ENCODE measurements at places on chromosomes 13 and 19.

GRCh38 chr19:49581007-49581508, at the start of gene PRRG2:
PRRG2 (plus strand) TSS chr19:49581316; CDS start chr19:49583220, 1,904 bp downstream.
- DNase-seq, result no peak

GRCh38 chr19:24032651-24033050, 54.3 kb upstream of the ZNF254 start:
- DNase-seq, result no peak

GRCh38 chr13:46359714-46360113, 27.3 kb downstream of the RUBCNL start:
- DNase-seq, result peak; percentile 13

DNA sequence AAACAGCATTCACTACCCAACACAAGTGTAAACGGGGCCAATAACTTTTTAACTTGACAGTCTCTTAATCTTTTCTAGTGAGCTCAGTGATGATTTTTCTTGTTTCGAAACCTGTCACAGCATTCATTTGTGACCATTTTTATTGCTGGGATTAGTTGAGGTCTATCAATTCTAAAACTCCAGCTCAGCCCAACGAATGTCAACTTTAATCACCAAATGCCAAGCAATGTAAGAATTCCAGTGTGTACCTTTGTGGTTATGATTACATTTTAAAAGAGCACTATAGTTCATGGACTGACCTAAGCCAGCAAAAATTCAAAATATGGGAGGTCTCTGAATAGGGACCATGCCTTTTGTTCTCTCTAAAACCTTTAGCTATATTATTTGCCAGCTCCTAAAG, 694.3 kb upstream of the SGCG start:
- no peak for DNase-seq

DNA sequence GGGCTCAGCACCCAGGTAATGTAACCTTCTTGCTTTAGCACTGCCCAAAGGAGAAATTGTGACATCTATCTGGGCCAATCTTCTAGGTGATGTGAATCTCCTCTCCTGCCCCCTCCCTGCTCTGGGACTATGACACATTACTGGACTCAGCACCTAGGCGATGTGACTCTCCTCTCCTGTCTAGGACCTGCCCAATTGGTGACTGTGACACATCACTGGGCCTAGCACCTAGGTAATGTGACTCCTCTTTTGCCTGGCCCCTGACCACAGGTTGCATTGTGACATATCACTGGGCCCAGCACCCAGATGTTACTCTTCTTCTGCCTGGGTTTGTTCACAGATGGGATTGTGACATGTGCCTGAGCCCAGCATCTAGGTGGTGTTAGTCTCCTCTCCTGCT, 45.0 kb downstream of the ZNF85 start:
- DNase-seq, result no peak

GRCh38 chr13:87671753-87672605, 808 bp downstream of the SLITRK5 start:
- no peak for DNase-seq

DNA sequence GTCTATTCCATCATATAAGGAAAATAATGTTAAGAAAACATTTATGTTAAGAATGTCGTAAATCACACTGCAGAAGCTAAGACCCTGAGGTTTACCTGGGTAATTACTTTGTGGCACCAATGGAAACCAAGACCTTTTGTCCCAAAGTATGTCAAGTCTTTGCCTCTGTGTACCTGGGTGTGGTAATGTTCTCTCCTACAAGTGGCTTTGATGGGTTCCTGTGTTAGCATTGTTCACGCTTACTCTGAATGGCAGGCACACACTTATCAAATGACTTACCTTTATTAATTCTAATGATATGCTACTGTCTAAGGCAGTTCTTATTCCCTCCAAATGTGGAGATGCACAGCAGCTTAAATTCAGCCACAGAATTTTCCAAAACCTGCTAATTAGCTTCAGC, 206.1 kb downstream of the KCTD12 start:
- no peak for DNase-seq

DNA sequence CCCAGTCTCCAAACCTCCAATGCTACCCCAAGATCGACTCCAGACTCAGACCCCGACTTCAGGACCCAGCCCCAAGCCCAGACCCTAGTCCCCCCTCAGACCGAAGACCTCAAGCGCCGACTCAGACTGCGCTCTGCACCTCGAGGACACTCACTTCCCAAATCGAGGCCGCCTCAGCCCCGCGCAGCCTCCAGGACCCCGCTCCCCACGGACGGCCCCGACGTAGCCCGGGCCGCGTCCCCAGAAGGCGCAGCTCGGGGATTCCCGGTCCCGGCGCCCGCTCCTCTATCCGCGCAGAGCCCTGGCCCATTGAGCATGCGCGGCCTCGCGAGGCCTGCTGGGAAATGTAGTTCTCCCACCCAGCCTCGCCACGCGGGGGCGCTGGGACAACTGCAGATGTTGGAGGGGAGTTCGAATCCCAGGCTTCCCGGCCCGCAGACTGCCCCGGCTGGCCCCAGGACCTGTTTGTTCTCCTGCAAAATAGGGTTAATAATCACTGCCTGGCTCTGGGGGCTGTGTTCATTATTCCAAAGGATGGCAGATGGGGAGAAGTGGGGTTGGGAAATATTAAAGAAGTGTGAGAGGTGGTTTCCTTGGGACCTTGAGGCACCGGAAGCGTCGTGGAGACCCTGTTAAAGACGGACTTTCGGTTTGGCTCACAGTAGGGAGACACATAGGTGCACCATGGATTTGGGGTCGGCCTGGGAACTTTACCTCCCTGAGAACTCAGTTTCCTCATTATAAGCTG, at the start of gene APBA3:
Gene APBA3 (minus strand): TSS at position 311 of the 748 bp plus-strand sequence. CDS start 1,428 bp downstream, outside the sequence.
- DNase-seq, result peak; percentile 81

DNA sequence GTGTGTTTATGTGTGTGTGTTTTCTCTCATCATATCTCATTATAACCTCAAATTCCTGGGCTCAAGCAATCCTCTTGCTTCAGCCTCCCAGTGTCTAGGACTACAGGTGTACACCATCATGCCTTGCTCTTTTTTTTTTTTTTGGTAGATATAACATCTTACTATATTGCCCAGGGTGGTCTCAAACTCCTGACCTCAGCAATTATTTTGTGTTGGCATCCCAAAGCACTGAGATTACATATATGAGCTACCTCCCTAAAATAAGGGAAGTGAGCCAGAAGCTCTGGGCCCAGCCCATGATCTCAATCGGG, 448 bp upstream of the ZNF543 start:
- no peak for DNase-seq

DNA sequence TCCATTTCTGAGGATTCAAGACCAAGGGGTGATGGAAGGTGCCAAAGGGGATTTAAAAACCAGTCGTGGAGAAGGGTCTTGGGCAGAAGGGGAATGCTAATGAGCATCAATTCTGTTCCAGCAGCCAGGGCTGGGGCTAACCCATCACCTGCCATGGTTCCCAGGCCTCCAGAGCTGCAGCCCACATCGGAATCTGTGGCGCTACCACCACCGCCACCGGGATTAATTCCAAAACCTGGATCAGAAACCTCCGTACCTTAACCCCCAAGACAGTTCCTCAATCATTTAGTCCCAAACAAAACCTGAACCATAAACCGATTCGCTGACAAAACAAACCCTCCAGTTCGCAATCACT, 583 bp downstream of the ZNF615 start:
- DNase-seq, result no peak

GRCh38 chr13:90947976-90948375, 399.5 kb upstream of the MIR17HG start:
- DNase-seq, result no peak

DNA sequence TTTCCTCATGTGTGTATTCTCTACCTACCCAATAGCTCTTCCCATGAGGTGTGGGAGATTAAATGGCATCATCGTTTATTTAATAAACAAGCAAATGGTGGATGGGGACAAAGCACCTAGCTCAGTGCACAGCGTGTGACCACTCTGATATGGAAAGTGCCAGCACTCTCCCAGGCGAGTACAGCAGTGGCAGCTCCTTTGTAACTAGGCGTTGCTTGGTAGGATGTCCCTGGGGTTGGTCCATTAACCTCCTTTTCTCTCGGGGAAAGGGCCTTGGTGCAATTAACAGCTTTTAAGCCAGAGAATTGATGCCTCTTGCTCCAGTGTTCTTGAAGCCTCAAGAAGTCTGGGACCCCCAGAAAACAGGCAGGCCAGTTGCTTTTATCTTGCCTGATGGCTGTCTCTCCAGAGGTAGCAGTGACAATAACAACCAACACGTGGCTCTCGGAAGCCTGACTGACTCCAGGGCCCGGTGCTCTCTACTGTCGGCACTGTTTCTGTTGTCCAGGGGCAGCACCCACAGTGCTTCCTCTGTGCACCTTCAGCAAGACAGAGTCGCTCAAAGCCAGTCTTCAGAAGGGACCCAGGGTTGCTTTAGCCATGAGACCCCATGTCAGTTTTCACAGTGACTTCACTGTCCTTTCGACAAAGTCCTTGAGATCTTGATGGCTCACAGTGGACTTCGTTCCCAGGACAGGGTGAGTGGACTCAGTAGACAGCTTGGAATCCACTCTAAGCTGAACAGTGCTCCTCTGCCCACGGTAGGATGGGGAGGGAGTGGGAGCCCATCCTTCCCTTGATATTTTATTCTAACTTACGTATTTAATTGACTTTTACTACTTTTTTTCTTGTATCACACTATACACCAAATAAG, 33.9 kb upstream of the NPAS1 start:
- DNase-seq, result no peak

GRCh38 chr19:54415901-54416673, 823 bp downstream of the TTYH1 start:
- no peak for DNase-seq

GRCh38 chr13:27533155-27533643, 82.8 kb upstream of the MTIF3 start:
- DNase-seq, result peak; percentile 43

GRCh38 chr13:37565425-37565824, 33.1 kb downstream of the POSTN start:
- DNase-seq, result no peak

DNA sequence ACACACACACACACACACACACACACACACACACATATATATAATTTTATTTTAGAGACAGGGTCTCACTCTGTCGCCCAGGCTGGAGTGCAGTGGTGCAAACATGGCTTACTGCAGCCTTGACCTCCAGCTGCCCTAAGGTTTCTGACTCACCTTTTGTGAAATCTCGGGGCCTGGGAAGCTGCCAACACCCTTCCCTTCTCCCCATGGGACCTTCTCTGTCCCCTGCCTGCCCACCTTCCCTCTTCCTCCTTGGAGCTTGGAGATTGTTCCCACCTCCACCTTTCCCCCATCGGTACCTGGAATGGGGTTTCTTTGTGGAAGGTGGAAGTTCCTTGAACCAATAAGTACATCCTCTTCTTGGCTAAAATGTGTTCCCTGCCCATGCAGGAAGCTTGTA, 6.3 kb downstream of the ARRDC5 start:
- no peak for DNase-seq

DNA sequence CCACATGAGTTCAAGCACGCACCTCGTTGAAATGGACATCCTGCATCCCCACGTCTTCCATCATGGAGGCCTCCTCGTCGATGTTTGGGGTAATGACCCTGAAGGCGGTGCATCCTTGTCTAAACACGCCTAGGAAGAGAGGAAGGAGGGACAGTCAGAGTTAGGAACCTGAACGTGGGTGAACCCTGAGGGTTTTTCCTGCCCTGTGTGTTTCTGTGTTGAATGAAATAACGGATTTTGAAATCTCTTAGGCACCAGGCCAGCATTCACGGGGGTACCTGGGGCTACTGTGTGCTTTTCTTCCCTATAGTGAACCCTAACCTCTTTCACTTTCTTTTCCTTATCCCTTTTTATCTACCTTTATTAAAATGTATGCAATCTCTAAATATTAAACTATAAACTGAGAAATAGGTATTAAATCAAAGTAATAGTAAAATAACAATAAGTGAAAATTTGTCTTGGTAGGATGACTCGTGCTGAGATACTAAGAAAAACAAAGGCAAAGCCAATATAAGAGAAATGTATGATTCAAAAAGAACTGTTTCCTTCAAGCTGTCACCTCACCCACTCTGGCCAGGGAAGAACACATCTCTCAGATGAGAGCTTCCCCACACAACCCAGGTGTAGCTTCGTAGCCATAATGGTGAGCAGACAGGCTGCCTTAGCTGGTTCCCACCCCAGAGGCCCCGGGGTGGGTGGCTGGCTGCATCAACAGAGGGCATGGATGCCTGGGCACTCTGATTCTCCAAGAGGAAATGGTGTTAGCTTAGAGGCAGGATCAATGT, 72.1 kb upstream of the SLC15A1 start:
- DNase-seq, result no peak

- no peak for DNase-seq
Measured at GRCh38 chr13:29508876-29509252, 86.6 kb downstream of the SLC7A1 start.

- no peak for DNase-seq
Measured at GRCh38 chr19:27679399-27679798, 1533.6 kb downstream of the UQCRFS1 start.

DNA sequence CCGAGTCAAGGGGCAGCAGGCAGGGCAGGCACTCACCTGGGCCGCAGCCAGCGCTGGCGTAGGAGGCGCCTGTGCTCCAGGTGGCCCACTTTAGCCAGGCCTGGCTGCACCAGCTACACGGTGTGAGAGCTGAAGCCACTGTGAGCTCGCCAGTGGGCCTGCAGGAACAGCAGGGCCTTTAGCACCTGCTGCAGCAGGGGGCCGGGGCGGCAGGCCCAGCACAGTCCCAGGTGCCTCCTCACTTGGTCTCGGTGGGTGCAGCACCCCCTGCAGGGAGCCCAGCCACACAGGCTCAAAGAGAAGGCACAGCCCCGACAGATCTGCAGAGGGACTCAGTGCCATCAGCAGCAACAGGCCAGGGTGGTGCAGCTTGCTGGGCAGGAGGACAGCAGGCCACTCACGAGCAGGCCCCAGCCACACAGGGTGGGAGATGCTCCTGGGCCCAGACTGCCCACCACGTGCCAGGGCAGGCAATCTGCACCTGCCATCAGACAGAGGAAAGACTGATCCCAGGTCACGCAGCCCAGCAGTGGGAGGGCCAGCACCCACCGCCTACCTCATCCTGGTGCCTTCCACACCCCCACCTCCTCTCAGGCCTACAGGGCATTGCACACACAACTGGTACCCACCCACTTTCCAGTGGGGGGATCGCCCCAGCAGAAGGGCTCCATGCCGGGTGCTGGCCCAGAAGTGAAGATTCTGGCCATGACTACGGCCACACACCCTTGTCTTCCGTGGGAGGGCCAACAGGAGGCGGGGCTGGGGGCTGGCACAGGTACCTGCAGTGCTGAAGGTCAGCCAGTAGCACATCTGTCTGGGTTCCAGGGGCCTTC, 15.8 kb downstream of the ARHGAP33 start:
- DNase-seq, result no peak

GRCh38 chr19:48740164-48740972, at the start of gene RASIP1:
RASIP1 (minus strand) TSS chr19:48740610; CDS start chr19:48740282, 328 bp downstream.
- DNase-seq, result no peak

DNA sequence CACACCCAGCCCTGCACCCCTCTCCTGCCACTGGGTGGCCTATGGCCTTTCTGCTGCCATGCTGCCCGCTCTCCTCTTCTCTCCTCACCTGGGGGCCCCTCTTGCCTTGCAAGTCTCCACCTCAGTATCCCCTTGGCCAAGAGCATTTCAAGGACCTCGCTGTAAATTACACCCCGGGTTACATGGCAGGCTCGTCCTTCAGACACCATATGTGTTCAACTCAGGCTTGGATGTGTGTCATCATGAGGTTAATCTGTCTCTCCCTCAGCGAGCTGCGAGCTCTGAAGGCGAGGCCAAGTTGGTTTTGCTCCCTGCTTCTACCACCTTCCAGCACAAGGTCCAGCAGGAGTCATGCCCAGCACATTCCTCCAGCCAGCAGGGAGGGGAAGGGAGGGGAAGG, 74.8 kb upstream of the TM9SF2 start:
- no peak for DNase-seq

GRCh38 chr19:47027586-47028088, 8.0 kb downstream of the NPAS1 start:
- DNase-seq, result no peak
